ENCODE measurements at places on chromosomes 1 and 21.

- DNase-seq = no peak
Measured at GRCh38 chr21:15060543-15061175, 4.1 kb downstream of the NRIP1 start.

DNA sequence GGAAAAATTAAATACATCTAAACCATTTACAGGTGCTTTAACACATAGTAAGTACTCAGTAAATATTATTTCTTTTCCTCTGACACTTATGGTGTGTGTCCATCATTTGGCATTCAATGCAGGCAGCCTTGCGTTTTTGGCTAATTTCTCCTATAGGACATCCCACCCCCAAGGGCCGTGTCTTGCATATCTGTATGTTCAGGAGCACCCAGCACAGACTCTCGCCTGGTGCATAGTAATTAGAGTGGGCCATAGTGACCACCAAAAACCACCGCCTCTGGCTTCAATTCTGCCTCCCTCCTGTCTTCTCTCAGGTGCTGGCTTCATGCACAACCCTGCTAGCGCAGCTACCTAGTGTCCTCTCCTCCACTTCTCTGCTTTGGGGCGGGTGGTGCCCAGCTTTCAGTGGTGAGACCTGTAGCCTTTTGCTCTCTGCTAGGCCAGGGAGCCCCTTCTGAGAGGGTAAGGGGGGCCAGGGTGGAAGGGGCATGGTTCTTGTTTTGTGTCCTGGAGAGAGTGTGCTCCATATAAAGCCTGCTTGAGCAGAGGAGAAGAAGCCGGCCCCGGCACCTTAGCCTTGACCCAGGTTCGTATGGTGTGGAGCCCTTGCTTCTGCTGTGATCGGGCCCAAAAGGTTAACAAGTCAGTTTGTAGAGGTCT, 33.4 kb downstream of the BATF3 start:
- DNase-seq = no peak

DNA sequence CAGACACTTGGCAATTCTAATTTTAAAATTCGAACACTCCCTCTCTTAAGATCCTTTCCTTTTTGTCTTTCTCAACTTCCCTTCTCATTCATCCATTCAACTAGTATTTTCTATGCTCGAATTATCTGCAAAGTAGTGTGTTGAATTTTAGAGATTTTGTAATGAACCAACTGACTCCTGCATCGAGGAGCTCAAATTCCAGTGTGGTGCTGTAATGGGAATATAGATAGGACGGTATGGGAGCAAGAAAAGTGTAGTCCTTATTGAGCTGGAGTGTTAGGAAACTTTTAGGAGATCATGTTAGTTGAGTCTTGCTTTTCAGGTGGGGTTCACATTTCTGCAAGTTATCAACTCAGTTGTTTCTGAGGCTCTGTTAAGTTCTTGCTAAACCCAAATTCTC, 897.5 kb downstream of the TTLL7 start:
- DNase-seq = no peak

GRCh38 chr1:70487910-70488665, 77.0 kb downstream of the CTH start:
- DNase-seq = peak; percentile 13

- DNase-seq = no peak
Measured at GRCh38 chr1:166489356-166489669, 322.5 kb upstream of the FAM78B start.

- no peak for DNase-seq
Measured at GRCh38 chr21:42063571-42064521, 7.3 kb upstream of the UMODL1 start.

DNA sequence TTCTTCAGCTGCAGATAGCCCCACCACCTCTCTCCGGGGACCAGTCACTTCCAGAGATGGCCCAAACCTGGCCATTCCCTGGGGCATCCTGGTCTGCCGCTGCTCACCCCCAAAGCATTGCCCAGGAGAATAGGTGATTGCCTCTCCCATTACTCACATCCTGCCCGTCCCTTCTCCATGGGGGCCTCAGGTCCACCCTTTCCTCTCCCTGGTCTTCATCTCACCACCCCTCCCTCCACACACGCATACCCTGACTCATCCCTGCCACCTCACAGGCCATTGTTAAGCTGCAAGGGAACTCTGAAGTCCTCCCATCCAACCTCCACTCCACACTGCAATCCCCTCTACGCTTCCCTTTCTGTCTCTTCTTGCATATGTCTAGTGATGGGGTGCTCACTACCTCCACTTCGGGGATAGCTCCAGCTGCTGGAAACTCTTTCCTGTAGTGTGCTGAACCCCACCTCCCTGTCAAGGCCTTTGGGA, at the start of gene PLEKHG5:
Gene PLEKHG5 (minus strand): TSS at position 188 of the 483 bp plus-strand sequence. CDS start 14,096 bp downstream, outside the sequence.
- no peak for DNase-seq

- no peak for DNase-seq
Measured at GRCh38 chr1:15916417-15916816, 59.5 kb downstream of the ZBTB17 start.

- no peak for DNase-seq
Measured at GRCh38 chr1:43970502-43970901, 692 bp downstream of the DPH2 start.

- no peak for DNase-seq
Measured at GRCh38 chr1:17437580-17438317, 1.7 kb downstream of the RCC2 start.

DNA sequence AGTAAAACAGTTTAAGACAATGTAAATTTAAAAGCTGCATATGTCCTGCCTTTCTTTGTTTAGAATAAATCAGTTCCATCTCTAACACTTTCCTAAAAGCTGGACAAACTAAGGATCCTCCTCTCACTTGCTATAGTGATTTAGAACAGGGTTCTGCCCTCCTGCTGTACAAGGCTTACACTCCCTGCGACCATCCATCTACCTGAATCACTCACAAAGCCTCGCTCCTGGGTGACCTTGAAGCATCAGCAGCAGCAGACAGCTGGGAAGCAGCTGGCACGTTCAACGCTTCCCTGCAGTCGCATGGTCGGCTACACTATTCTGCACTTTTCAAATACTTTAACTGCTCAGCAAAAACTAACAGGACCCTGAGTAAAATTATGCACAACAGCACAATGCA, 128.0 kb downstream of the NTPCR start:
- DNase-seq = no peak

DNA sequence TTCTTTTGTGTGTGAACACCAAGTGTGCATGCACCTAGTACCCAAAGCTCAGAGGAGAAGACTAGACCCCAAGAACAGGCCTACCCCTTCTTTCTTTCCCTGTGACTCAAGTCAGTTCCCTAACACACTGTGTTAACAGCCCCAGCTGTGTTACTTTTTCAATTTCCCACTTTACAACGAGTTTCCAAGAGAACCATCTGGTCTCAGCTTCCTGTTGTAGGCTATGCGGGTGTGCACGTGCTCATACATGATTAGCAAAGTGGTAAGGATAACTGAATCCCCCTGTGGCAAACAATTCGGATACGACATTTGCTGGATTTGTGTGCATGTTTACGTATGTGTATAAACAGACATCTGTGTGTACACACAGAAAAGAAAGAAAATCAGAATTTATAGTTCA, 17.9 kb downstream of the IFNAR2 start:
- DNase-seq = peak; percentile 93

- no peak for DNase-seq
Measured at GRCh38 chr1:40841602-40842001, 20.6 kb downstream of the CITED4 start.

DNA sequence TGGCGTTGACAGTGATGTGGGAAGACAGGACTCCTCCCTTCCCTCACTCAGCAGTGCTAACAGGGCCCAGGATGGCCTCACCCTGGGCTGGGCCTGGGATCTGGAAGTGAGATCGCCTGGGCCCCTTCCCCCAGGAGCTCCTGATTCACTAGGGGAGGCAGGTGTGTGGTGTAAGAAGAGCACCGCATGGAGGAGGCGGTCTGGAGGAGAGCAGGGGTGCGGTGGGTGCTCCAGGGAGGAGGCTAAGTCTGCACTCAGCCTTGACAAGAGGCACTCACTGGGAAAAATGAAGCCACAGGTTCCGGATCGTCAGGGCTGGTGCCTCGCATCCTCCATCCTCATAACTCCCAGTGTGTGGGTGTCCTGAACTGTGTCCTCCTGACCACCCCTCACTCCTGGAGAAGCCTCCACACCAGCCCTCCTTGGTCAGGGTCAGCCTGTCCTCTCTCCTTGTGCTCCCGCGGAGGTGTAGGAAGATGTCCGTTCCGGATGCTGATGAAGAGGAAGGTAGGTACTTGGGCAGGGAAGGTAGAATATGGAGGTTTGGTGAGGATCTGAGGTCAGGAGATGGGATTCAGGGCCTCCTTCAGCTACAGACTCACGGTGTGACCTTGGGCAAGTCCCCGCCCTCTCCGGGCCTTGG, 142.1 kb upstream of the WNT4 start:
- DNase-seq = no peak

GRCh38 chr1:226738995-226739695, at the start of gene ITPKB:
TSS of gene ITPKB (minus strand) at chr1:226739282. CDS start at chr1:226737458, 1,824 bp downstream.
- no peak for DNase-seq

DNA sequence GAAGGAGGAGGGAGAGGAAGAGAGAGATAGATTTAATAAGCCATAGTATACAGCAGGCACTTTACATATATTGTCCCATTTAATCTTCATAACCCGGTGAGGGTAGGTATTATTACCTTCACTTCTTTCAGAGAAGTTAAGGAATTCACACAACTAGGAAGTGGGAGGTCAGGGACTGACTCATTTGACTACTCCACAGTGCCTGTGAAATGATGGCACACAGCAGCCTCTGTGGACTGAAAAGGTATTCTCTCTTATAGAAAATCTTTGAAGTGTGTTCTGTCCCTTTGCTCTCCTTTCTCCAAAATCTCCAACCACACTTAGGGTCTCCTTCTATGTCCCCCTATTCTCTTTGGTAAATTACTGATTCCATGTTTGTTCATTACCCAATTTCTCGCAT, 23.9 kb downstream of the PALMD start:
- DNase-seq = no peak

GRCh38 chr1:216325946-216326345, 97.3 kb downstream of the USH2A start:
- no peak for DNase-seq

- DNase-seq = no peak
Measured at GRCh38 chr1:117712621-117713020, 106.8 kb downstream of the TENT5C start.

- no peak for DNase-seq
Measured at GRCh38 chr1:101073836-101074235, 48.3 kb upstream of the DPH5 start.

DNA sequence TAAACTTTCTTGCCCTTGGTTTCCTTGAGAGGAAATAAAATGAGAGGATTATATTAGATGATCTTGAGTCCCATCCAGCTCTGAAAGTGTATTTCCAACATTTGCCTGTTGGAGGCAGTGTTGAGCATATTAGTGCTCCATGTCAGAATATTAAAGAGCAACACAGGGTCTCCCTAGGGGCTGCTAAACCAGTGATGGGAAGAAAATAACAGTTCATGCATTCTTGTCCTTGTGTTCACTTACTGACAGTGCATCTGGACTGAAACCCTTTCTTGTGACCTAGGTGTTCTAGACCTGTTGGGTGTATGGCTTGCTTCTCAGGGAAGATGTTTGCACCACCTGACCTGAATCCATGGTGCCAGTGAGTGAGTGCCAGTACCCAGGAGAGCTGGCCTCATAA, 124.7 kb upstream of the KIAA0040 start:
- peak; percentile 19 for DNase-seq

DNA sequence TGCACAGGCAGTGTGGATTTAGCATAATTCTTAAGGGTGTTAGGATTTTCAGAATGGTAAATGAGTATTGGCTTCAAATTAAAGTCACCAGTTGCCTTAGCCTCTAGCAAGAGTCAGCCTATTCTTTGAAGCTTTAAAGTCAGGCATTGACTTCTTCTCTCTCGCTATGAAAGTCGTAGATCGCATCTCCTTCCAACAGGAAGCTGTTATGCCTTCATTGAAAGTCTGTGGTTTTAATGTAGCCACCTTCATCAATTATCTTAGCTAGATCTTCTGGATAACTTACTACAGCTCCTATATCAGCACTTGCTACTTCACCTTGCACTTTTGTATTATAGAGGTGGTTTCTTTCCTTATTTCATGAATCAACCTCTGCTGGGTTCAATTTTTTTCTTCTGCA, 320.2 kb downstream of the PTPRC start:
- DNase-seq = no peak

DNA sequence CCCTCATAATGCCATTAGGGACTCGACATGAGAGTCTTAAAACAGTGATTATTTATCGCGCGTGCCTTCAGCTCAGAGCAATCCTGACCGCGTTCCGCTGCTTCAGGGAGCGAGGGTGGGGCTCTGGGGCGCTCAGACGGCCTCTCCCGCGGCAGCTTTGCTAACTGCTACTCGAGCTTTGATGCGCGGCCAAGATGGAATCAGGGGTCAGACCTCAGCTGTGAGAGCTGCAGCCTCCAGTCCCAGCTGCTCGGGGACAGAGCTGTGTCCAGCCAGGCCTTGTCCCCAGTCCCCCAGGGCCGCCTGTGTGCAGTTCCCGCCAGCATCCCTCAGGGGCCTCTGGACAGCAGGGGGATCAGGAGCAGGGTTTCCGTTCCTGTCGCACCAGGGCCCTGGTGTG, 104.6 kb upstream of the TTC34 start:
- DNase-seq = no peak

- DNase-seq = no peak
Measured at GRCh38 chr1:223887747-223888418, 42.1 kb upstream of the TP53BP2 start.

- DNase-seq = no peak
Measured at GRCh38 chr1:244861683-244862082, 2.7 kb downstream of the HNRNPU start.

Measured in NCI-H1694 (cell line).